ENCODE measurements at places on chromosomes 6 and 20.
A peak's percentile ranks its signal among the peaks of the same experiment; 100 is the strongest.

GRCh38 chr20:1190847-1191246 lies 6.1 kb upstream of the TMEM74B start:
- DNase-seq, result no peak

DNA sequence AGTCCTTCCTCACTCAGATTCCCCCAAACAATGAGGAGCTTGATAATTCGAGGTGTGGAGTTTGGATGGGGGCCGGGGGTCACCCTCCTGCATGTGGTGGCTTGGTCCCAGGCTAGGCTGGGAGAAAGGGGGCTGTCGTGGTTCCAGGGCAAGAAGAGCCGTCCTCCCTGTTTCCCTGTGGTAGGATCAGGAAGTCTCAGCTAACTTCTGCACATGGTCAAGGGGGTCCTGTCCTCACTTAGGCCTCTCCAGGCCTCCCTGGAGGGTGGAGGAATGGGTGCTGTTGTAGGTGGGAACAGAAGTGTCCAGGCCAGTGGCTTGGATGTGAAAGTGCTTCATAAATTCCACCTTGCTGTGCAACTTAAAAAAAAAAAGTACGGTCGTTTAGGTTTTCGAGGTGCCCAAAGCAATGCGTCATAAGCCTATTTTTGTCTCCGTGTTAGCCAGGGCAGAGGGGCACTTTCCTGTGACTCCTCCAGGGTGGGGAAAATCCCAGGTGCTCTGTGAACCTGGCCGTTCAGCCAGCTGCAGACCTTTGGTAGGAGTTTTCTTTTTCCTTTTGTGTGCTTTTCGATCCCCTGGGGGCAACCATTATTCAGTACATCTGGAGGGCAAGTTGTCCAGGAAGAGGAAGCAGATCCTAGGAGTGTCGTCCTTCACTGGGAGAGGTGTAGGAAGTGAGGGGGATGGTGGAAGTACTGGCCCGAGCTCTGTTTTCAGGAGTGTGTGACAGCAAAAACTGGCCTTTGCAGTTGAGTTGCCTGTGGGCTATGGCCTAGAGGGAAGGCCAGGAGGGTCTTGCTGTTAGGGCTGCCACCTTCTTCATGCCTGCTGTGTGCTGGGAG lies 9.6 kb downstream of the IGF2R start:
- DNase-seq, result no peak

DNA sequence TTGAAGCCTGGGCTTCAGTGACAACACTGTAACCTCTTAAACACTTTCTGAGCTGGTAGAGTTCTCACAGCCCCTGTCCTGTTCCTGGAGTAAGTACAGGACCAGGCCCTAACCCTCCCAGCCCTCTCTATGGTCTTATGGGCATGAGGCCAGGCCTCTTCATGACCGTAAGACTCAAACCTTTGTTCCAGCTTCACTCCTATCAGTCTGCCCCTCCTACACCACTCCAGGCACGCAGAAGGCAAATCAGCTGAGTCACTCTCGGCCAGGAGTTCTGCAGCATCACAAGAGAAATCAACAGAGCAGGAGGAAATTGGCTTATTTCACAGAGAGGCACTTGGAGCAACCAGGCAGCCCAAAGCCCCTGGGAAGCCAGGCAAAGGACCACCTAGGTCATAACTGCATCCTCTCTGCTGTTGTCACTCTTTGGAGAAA lies 25.3 kb upstream of the CHD6 start:
- DNase-seq, result no peak

- DNase-seq, result no peak
Observed at GRCh38 chr6:167688123-167688522, 138.6 kb upstream of the AFDN start.

DNA sequence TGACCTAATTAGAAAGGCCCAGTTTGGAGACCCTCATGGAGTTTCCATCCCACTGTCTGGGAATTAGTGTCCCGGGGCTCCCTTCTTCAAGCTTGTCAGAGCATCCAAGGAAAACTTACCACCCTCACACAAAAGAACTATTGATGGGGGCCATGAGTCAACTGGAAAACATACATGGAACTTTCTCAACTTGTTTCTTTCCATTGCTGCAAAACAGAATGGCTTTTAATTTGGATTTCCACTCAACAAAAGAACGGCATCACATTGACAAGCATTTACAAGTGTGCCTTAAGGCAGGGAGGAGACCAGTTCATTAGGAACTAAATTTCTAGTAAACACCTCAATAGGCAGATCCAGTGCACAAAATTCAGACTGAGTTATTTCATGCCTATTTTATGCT lies 289.1 kb upstream of the PREP start:
- DNase-seq, result no peak

GRCh38 chr6:113830140-113830539 lies 27.0 kb upstream of the MARCKS start:
- DNase-seq, result no peak

GRCh38 chr20:14009208-14009607 lies 13.9 kb downstream of the MACROD2 start:
- no peak for DNase-seq

DNA sequence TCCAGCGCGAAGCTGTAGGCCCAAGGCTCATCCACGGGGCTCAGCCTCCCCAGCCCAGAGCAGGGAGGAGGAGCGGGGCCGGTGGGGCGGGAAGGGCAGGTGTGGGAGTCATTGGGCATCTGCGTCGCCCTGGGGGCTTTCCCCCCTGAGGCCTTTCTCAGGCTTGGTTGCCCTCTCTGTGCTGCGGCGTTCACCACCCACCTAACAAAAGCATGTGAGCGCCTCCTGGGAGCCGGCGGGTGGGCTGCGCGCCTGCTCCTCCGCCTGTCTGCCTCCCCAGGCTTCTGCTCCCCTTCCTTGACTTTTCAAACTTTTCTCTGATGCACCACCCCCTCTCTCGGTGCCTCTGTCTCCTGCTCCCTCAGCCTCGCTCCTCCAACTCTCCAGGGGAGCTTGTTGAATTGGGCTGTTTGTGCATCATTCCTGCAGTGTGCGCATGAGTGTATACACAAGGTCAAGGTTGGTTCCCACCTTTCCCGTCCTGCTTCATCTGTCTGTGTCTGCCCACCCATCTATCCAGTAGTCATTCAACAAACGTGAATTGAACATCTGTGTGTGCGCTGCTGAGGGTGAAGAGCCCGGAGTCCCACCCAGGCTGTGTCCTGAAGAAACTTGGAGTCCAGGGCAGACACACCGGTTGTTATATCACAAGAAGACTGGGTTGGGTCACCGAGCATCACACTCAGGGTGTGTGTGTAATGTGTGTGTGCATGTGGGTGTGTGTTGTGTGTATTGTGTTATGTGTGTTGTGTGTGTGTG lies 82.4 kb upstream of the NNAT start:
- DNase-seq, result no peak

DNA sequence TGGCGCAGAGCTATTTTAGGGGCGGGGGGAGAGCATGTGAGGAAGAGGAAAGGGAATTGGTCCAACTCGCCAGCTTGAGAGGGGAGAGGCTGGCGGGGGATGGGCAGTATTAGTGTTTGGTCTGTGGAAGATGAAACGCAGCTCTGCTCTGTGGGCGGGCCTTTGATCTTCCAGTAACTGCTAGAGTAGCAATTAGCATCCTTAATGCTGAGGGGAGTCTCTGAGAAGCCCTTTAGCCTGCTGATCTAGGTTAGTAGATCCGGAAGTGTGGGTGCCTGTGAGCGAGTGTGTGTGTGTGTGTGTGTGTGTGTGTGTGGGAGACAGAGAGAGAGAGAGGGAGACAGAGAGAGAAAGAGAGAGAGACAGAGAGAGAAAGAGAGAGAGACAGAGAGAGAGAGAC lies 117.2 kb upstream of the BACH2 start:
- peak; percentile 82 for DNase-seq

GRCh38 chr20:22583773-22584521 lies 425 bp downstream of the FOXA2 start:
- no peak for DNase-seq

DNA sequence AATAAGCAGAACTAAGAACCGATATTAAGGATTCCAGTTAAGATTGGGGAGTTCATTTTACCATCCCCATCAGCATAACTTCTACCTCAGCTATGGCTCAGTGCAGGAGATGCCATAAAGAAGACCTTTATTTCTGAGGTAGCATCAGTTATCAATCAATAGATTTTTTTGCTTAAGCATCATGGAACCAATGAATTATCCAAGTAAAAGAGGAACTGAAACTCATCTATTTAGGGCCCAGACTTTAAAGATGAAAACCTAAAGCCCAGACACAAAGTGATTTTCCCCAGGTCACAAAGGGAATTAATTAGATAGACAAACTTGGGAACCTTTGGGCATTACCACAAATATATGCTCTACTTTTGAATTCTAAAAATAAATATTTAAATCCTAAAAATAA lies 59.2 kb upstream of the TINAG start:
- no peak for DNase-seq

DNA sequence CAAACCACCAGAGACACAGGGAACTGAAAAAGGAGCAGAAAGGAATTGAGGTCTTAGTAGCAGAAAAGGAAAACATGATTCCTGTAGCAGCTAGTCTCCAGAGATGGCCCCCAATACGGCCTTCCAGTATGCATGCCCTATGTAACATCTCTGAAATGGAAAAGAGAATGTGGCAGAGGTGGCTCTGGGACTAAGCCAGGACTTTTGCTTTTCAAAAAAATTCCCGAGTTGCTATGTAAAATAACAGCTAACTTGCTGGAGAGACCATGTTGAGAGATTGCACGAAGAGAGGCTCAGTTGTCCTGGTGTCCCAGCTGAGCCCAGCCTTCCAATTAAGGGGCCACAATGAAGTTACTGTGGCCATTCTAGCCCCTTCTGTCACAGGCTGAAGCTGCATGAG lies 27.7 kb downstream of the IL20RA start:
- DNase-seq, result no peak

DNA sequence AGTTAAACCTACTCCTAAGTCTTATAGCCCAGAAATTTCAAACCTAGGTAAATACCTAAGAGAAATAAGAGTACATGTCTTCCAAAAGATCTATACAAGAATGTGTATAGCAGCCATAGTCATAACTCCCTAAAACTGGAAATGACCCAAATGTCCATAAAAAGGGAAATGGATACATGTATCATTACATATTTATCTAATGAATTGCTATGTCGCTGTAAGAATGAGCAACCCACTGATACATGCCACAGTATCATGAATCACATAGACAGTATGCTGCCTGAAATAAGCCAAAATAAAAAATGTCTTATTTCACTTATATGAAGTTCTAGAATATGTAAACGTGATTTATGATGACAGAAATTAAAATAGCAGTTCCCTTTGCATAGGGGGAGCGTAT lies 679.5 kb downstream of the MAFB start:
- no peak for DNase-seq

DNA sequence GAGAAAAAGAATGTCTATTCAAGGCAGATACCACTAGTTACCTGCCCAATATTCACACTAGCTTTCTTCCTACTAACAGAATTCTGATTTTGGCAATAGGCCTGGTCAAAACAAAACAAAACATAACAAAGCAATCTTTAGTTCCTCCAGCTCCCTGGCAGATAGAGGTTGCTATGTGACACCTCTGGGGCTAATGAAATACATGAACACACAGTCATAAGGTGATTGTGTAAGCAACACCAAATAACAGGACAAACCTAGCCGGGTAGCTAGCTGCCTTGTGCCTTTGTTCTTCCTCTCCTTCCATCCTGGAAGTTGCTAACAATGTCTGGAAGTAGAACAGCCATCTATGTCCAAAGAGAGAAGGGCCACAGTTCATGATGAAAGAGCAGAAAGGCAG lies 6.0 kb upstream of the HMGN3 start:
- no peak for DNase-seq

DNA sequence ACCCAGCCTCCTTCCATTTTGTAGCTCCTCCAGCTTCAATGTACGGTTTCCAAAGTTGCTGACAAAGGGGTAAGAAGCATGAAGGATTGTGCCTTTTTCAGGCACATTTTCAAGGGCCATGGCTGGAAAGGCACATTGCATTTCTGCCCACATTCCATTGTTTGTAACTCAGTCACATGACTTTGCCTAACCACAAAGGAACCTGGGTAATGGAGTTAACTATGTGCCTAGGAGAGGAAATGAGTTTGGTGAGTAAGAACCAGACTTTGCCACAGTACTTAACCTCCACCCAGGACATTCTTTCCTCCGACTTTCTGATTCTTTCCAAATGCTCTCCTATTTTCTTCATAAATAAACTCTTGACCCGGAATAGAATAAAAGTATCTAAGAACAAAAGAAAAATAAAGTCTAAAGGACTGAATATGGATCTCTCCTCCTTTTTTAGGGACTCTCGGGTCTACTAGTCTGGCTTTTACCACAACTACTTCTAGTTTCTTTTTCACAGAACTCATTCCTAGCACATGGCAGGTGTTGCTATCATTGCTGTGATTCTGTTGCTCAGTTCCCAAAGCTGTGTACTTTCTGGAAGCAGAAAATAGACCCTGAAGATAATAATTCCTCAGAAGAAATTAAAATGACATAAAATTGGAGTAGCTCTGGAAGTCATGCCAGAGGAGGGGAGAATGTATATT lies 81.5 kb upstream of the ISM1 start:
- no peak for DNase-seq

DNA sequence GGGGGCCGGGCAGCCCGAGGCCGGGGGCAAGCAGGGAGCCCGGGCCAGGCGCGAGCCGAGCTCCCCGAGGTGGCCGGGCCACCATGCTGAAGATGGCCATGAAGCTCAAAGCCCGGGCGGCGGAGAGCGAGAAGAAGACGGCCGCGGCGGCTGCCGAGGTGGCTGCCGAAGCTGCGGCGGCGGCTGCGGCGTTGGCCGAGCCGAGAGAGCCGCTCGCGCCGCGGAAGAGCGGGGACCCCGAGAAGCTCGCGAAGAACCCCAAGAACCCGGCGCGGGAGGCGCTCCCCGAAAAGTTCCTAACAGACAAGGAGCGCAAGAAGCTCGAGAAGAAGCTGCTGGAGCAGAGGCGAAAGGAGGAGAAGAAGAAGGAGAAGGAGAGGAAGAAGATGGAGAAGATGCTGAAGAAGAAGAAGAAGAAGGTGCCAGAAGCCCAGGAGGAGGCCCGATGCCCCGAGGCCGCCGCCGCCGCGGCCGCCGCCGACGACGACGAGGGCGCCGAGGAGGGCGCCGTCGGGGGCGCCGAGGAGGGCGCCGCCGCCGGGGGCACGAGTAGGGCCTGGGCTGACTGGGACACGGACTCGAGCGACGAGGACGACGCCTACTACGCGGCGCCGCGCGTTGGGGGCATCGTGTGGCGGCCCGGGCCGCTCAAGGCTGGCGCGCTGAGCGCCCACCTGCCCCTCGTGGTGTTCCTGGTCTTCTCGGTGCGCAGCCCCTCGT lies 37.4 kb downstream of the GNAS start:
- no peak for DNase-seq

DNA sequence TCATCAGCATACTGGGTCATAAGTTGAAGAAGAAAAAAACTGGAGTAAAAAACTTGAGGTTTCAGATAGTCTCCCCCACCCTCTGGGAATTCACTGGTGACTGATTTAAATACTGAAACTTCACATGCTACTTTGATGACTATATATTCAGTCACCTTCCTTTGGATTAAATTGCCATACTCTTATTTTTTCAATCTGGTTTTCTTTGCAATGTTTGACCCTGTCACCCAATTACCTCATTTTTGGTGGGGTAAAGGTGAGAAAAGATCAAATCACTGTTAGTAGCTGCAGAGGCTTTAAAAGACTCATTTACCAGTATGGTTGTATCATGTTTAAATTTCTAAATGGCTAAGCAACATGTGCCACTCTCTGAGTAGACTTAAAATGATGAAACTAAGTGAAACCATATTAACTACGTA lies 862.7 kb upstream of the FLRT3 start:
- no peak for DNase-seq

Data from T-helper 2 cell (primary cell).